Renal cortex interstitium (tissue), 15 donors: ENCODE measurements at places on chromosomes 11 and 22. TPM values are rescaled to one million over a fixed set of nuclear protein-coding genes. Genes with fewer than 3 reads are reported as not detected.

Gene CLDN5
- polyA plus RNA-seq = 40.7 TPM

Gene PACSIN3
- polyA plus RNA-seq = 25.9 TPM

Gene TTC38
- polyA plus RNA-seq = 51.1 TPM

Gene KMT2A
- polyA plus RNA-seq = 47.3 TPM

Gene CASP1
- polyA plus RNA-seq = 3.4 TPM

Gene OR9G4
- polyA plus RNA-seq = not detected

Gene CASP4
- 20.0 TPM for polyA plus RNA-seq

Gene RAG1
- 2.8 TPM for polyA plus RNA-seq
